Tibial nerve (tissue), 4 donors: ENCODE measurements at places on chromosomes 4 and X. TPM values are rescaled to one million over a fixed set of nuclear protein-coding genes. Genes with fewer than 3 reads are reported as not detected.

TMEM271 gene
- not detected for total RNA-seq

ZCCHC18 gene
- 1.3 TPM for total RNA-seq

MAGEC1 gene
- not detected for total RNA-seq

SMR3B gene
- total RNA-seq, result not detected

GPR50 gene
- total RNA-seq, result not detected

TEC gene
- total RNA-seq, result 3.3 TPM

LONRF3 gene
- total RNA-seq, result 19.0 TPM

VEGFD gene
- total RNA-seq, result 1.5 TPM

CT45A10 gene
- total RNA-seq, result not detected

IBSP gene
- not detected for total RNA-seq

DNA sequence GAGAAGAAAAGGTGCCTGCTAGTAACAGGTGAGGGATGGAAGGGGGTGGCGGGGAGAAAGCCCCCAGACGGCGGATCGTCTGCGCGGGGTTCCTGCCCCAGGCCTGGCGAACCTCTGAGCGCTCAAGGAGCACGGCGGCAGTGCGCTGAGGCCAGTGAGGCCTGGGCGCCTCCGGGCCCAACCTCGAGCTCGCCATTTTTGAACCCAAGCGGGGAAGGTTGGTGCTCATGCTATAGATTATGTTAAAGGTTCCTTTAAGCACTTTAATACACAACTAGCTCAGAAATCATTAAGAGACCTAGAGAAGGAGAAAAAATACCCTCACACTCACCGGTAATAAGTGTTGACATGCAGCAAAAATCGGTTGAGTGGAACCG, 7.9 kb downstream of the PITX2 start:
- no peak for DNase-seq

GRCh38 chrX:65574356-65574755, 39.8 kb upstream of the LAS1L start:
- DNase-seq, result no peak

DNA sequence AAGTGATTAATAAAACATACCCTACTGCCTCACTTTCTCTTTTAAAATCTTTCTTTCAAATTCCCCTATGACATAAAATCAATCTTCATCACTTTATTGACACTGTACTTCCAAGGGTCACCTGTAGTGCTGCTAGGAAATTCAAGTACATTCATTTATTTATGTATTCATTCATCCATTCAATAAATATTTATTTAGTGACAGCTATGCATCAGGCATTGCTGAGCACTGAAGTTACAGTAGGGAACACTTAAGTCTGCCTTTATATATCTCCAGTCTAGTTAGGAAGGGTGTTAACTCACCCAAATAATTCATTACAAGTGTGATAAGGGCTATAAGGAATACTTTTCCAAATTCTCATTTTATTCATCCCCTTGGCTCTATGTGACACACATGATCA, 2.3 kb downstream of the SYTL5 start:
- no peak for DNase-seq

DNA sequence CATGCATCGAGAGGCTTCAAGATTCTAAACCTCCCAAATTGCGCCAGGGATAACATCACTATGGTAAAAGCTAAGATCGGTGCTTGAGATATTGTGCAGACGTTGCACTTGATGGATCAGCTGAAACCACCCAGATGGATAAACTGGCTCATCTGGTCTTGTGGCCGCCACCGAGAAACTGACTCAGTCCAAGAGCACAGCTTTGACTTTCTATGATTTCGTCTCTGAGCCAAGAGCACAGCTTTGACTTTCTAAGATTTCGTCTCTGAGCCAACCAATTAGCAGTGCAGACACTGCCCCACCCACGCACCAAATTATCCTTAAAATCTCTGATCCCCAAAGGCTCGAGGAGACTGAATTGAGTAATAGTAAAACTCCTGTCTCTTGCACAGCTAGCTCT, 687.2 kb downstream of the FAM133A start:
- DNase-seq, result no peak

- DNase-seq, result no peak
Observed at GRCh38 chr4:76307660-76308014, 1.1 kb downstream of the STBD1 start.

DNA sequence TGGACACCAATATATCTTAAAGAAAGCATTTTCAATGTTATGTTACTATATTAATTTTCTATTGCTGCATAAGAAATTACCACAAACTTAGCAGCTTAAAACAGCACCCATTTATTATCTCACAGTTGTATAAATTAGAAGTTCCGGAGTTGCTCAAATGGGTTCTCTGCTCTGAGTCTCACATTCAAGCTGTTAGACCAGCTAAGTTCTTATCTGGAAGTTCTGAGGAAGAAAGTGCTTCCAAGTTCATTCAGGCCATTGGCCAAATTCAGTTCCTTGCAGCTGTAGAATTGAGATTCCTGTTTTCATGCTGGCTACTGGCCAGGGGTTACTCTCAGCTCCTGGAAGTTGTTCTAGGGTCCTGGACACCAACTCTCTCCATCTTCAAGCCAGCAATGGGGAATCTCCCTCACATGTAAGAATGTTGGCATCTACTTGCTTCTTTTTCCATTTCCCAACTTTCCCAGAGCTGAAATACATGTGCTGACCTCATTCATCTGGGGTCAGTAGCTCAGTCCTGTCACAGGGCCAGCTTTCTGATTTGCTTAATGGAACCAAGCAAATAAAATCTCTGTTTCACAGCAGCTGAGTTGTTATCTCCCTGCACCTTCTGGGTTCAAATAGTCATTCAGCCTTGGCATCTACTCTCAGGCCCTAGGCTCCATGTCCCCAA, 99.6 kb upstream of the INTU start:
- peak; percentile 83 for DNase-seq

DNA sequence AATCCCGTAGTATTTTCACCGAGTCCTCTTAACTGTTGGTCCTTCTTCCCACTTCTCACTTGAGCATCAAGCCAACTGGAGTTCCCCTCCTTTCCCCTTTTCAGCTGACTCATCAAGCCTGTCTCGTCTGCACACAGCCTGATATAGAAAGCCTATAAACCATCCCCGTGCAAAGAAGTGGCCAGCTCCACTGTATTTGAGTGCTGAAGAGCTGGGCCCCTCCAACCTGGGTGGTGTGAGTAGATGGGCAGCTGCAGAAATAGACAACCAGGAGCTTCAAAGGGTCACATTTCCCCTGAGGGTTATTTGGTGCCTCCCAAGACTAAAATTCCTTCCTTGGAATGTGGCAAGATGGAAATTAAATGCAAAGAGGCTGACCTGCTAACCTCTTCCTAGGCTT, 199.7 kb downstream of the HS6ST2 start:
- DNase-seq, result no peak

- no peak for DNase-seq
Observed at GRCh38 chr4:8379281-8379680, 61.2 kb downstream of the ACOX3 start.

- no peak for DNase-seq
Observed at GRCh38 chr4:47419296-47419695, 44.2 kb downstream of the COMMD8 start.

DNA sequence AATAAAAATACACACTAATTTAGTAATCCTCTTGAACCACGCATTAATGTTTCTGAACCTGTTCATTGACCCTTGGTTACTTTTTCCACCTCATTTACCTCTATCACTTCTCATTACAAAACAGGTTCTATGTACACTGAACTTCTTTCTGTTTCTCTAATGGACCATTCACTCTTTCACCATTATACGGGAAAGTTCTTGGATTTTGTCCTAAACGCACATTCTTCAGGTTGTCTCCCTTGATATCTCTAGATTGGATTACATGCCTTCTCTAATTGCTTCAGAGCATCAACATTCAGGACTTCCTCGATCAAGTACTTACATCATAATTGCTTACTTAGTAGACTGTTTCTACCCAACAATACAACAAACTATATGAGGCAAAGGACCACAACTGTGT, 359.4 kb upstream of the FSTL5 start:
- DNase-seq, result no peak

GRCh38 chrX:17038681-17039161, 92.3 kb downstream of the REPS2 start:
- no peak for DNase-seq

- no peak for DNase-seq
Observed at GRCh38 chrX:20015422-20015821, 24.6 kb upstream of the BCLAF3 start.

GRCh38 chr4:112509243-112510141, 6.5 kb downstream of the NEUROG2 start:
- DNase-seq, result no peak
